ENCODE measurements at places on chromosomes 12 and 14.

DNA sequence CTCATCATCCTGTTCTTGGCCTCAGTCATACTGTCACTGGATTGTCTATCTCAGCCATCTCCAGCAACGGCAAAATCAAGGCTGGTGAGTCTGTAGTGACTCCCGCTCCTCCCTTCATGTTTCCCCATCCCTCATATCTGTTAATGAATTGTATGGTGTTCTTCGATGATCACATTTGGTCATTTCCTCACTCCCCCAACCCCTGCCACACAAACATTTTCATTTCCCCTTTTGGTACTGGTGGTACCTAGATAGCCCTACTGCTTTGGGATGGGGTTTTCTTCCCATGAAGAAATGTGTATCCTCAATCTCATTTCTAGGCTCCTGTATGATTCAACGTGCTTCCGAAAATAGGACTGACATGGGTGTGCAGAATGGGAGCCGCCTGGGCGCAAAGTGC, 2.7 kb upstream of the KLHL33 start:
- DNase-seq: no peak

DNA sequence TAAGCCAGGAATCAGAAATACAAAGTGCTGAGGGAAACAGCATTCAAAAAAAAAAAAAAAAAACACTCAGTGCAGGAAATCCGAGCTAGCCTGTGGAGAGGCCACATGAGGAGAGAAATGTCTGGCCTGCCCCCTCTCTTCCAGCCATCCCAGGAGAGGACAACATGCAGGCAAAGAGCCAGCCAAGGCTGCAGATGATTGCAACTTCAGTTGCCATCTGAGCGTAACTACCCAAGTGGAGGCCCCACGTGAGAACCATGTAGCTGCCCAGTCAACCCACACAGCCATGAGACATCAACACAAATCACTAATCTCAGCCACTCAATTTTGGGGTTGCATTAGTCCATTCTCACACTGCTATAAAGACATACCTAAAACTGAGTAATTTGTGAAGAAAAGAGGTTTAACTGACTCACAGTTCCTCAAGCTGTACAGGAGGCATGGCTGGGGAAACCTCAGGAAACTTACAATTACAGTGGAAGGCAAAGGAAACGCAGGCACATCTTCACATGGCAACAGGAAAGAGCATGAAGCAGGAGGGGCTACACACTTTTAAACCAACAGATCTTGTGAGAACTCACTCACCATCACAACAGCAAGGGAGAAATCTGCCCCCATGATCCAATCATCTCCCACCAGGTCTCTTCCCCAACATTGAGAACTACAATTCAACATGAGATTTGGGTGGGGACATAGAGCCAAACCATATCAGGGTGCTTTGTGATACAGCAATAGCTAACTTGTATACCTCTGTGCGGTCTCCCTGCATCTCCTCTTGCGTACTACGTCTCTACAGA, 161.1 kb downstream of the PIWIL1 start:
- DNase-seq: no peak

GRCh38 chr12:82554529-82554928, 132.2 kb upstream of the TMTC2 start:
- DNase-seq: no peak

DNA sequence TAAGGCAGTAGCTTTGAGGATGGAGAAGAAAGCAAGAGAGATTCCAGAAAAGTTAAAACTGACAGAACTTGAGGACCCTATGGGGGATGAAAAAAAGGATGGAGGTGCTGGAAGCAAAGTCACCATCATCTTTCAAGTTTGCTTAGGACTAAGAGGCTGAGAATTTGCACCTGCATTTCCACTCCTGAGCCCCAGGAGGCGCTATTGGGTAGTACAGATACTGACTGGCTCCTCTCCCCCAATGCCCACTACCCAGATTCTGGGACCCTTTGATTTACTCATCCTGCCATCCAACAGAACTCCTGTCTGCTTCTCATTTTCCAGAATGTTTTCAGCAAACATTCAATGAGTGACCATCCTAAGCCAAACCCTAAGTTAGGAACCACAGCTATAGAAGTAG, 34.0 kb upstream of the CMKLR1 start:
- no peak for DNase-seq

- DNase-seq: no peak
Measured at GRCh38 chr12:42689699-42690098, 100.2 kb upstream of the PRICKLE1 start.

- DNase-seq: no peak
Measured at GRCh38 chr12:24909667-24910066, 39.2 kb downstream of the BCAT1 start.

- DNase-seq: no peak
Measured at GRCh38 chr12:6526201-6526600, 8.1 kb upstream of the GAPDH start.

- DNase-seq: no peak
Measured at GRCh38 chr12:72793796-72794195, 521.6 kb downstream of the TRHDE start.

DNA sequence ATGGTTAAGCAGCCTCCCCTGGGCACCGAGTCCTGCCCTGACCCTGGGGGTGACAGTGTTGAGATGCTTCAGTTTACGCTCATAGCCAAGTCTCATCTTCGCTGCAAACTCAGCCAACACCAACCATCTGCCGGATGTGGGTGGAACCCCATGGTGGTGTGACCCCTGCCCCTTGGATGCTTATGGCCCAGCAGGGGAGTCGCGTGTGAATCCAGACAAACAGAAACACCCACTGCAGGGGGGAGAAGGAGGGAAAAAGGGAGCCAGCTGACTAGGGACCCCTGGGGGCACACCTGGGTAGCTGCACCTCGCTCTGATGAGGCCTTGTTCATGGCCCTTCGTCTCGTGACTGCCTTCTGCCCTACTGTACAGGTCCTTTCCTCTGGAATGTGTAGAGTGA, 23.8 kb downstream of the AACS start:
- no peak for DNase-seq

DNA sequence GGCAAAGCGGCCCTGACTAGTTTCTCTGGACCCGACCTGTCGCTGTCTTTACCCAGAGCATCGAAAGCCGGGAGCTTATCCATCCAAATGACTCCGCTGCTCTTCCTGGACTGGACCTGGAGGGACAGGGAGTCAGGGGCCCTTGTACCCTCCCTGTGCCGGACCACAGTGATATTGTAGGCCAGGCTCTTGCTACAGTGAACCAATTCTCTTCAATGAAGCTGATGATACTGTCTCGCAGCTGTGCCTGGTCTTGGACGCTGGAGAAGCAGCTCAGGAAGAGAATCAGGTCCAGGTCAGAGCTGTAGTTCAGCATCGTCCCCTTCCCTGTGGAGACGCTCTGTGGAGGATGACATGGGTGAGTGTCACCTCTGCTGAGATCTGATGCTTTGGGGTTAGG, 14.7 kb upstream of the OASL start:
- no peak for DNase-seq

DNA sequence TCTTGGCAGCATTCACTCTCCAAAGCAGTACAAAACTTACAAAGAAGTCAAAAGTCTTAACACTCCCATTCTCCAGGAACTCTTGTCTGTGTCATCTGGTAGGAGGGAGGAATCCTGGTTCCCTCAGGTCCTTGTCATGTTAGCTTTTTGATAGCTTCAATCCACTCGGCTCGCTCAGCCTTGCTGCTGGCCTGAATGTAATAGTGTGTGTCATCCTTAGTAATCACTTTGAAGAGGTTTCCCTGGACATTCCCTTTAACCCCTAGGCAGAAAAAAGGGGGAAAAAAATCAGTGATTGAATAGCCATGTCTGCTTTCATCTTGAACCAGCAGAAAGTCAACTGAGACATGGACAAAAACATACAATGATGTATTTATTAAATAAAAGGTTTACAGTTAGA, 24.8 kb downstream of the PLEK2 start:
- no peak for DNase-seq

- DNase-seq: no peak
Measured at GRCh38 chr12:19236656-19237055, 107.1 kb downstream of the PLEKHA5 start.

GRCh38 chr12:117521346-117521745, 159.9 kb upstream of the NOS1 start:
- no peak for DNase-seq

GRCh38 chr12:12539028-12539810, 23.4 kb downstream of the DUSP16 start:
- DNase-seq: no peak

DNA sequence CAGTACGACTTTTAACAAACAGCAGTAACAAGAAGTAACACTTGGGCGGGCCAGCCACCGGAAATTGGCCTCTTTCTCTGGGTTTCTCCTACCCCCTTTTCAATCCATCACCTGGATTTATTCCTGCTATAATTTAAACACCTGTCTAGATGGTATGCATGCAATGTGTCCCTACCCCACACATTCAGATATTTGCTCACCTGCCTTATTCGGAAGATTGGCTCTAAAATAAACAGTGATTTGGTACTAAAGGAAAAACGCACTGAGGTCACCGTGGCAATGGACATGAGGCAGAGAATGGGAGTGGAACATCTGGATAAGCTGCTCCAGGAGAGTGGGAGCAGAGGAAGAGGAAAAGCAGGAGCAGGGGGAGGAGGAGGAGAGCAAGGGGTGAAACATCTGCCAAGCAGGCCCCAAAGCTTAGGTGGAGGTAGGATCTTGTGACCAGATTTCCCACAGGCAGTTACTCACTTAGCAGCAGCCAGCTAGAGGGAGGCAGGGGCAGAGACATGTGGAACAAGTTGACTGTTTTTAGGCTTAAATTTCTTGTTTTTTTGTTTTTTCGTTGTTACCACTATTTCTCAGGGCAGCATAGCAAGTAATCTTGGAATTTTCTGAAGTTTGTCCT, 150.9 kb downstream of the TTLL5 start:
- no peak for DNase-seq

DNA sequence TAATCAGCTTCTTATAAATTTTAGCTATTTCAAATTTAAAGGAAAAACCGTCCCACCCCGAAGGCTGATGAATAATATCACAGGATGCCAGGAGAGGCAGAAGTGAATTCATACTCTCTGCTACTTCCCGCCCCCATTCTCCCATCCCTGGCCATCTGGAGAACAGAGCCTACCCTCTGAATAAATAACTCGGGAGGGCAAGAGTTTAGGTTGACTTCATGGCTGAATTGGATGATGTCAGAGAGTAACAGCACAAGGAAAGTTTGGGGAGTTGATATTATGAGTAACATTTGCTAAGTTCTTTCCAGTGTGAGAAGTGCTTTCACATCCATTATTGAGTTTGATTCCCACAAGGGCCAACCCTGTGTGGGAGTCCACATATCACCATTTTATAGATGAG, 241.6 kb downstream of the EGLN3 start:
- no peak for DNase-seq

DNA sequence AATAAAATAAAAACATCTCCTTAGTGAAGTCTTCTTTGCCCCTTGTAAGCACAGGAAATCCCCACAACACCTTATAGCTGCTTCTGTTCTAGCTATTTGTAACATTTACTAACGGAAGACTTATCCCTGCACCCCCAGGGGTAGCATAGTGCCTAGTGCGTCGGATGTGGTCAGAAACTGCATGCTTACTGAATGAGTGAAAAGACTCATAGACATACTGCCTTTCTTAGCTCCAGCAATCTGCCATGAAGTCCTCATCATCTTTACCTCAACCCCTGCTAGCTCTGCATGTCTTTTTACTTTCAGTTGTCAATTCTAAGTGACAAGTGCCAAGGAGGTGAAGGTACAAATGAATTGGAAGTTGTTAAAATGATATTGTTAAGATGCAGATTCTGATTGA, 12.9 kb downstream of the RIOX1 start:
- DNase-seq: no peak

DNA sequence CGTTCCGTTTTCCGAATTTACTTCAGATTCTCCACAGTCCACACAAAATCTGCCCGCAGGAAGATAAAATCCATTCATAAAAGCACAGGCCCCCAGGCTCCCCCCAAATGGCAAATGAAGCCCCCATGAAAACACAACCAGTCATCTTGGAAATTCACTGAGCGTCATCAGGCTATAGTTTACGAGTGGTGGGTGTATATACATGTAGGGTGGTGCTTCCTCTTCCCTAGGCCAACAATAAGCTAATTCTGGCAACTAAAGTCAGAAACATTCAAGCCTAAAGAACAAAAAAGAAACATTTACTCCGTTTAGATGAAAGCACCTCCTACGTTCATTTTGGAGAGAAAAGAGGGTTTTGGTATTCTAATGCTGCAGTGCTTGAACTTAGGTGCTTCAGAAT, 5.8 kb downstream of the GPR68 start:
- no peak for DNase-seq

DNA sequence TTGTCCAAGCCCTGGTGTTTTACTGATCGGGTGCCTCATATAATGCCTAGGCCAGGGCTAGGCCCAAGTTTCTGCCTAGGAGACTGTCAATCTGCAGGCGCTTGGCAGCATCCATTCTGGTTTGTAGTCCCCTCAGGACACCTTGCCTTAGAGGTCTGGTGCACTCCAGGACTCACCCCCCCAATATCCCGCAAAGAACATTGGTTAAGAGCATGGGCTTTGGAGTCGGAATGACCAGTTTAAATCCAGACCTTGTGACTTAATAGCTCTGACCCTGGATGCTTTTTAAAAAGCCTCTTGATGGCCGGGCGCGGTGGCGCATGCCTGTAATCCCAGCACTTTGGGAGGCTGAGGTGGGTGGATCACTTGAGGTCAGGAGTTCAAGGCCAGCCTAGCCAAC, 60.0 kb downstream of the GALNT16 start:
- no peak for DNase-seq

DNA sequence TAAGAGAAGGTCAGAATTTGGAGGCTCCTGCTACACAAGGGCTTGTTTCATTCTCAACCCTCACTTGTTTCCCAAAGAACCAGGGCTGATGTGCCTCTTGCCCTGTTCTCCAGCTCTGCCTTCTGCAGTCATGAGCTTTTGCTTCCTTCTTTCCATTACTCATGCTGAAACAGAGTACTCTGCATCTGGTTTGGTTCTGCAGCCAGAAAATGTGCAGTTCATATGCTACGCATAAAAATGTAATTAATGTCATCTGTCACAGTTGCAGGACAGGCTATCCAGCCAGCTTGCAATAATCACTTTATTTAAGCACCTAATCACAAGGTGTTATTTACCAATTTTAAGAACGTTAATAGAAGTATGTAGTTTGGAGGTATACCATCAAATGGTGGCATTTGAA, 150.2 kb downstream of the SRGAP1 start:
- no peak for DNase-seq

GRCh38 chr12:106631150-106631549, 48.3 kb downstream of the RFX4 start:
- DNase-seq: no peak

DNA sequence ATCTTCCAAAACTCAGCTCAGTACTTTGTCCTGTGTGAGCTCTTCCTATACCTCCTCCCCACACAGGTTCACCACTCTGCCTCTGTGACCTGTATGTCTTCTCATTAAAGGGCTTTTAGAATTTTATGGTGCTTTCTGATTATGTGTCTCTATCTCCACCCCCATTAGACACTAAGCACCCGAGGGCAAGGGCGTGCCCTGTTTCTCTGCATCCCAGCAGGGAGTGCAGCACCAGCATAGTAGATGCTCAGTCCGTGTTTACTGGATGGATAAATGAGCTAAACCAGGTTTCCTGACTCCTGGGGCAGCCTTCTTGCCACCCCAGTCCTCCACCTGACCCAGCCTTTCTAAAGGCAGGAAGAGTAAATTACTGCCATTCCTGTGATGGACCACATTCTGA, 333.8 kb downstream of the CACNA1C start:
- no peak for DNase-seq

All from activated naive CD4-positive, alpha-beta T cell (primary cell).